ENCODE measurements at places on chromosomes 11 and 22.

- DNase-seq: no peak
Observed at GRCh38 chr11:44979543-44980399, 29.1 kb upstream of the TP53I11 start.

DNA sequence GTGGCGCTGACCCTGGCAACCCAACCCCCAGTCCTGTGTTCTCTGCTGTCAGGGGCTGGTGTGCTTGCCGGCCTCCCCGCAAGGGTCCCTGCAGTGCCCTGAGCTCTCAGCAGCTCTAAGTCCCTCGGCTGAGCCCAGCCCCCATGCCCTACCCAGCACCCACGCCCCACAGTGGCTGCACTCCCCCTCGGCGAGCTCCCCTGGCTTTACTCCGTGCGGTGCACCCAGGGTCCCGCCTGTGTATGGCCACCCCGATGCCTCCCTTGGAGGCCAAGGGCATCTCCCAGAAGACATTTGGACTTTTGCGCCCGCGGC is 72.5 kb upstream of the SHISAL1 start:
- no peak for DNase-seq

DNA sequence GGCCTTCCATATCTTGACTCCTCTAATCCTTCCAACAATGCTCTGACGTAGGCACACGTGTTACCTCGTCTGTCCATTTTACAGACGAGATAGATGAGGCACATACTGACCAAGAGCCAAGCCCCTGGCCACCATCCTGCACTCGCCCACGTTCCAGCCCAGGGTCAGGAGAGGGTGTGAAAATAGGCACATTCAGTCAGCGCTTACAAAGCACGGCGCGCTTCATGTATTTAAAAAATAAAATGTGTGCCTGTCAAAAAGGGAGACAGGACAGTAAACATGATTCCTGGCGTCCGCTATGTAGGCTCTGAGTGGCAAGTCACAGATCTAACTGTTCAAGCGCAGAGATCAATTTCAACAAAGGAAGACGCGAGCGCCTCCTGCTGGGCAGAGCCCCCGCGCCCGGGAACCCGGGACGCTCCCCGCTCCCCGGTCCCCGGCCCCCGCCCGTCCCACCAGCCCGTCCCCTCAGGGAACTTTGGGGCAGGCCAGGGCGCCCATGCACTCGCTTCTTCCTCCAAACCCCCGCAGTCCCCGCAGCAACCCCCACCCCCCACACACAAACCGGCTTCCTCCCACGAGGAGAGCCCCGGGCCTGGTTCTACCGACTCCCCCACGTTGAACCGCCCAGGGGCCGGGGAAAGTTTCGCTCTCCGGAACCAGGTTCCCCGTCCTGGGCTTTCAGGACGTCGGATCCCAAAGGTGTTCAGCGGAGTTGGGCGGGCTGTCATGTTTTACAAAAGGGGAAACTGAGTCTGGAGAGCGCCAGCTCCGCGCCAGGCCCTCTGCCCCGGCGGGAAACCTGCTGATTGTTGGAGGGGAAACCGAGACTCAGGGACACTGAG is 10.4 kb upstream of the C1QTNF6 start:
- peak; percentile 87 for DNase-seq

DNA sequence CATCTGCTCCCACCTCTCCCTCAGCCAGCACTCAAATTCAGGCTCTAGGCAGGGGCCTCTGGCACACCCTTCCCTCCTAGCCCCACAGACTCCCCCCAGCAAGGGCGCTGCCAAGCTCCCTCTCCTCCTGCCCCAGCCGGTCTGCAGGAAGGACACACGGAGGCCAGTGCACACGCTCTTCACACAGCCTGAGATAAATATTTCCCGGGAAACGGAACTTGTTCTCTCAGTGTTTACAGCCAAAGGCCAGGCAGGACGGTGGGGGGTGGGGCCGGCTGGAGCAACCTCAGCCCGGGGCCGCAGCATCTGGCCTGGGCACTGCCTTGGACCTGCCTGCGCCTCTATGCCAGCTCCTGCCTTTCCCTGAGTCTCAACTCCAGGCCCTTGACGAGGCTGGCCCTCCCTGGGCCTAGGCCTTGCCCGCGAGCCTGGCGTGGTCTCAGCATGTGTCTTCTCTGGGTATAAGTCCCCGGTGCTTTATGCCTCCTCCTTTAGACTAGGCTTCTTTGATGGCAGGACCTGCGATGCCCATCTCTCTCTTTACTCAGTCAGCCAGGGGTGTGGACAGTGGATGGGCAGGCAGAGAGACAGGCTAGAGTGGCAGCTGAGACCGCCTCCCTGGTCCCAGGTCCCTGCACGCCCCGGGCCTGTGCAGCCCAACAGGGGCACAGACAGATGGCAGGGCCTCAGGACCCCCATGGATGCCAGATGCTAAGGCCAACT is 48.4 kb downstream of the PDE2A start:
- DNase-seq: no peak

GRCh38 chr11:66883016-66883965 is 26.4 kb downstream of the LRFN4 start:
- peak; percentile 91 for DNase-seq

- DNase-seq: no peak
Observed at GRCh38 chr22:37443977-37444376, 16.7 kb upstream of the ELFN2 start.

DNA sequence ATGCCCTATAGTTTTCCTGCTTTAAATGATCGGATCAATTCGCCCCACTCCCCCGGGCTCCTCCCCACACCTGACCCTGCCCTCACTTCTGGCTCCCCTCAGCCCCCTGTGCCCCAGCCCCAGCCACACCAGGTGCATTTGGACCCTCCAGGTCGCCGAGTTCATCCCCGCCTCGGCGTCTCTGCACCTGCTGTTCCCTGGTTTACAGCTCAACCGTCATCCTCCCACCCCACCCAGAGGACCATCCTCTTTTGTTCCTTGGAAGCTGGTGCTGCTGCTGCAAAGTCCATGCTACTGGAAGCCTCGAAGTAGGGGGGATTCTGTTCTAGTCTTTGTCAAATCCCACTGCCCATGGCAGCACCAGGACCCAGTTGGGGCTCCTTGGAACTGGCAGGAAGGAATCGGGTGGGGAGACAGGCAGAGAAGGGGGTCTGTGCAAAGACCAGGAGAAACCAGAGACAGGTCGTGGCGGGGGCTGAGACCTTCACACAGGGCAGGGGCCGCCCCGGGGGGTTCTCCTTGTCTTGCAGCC is 4.5 kb upstream of the MUC5B start:
- DNase-seq: no peak

- no peak for DNase-seq
Observed at GRCh38 chr22:27206374-27207133, 549.2 kb downstream of the MIAT start.

DNA sequence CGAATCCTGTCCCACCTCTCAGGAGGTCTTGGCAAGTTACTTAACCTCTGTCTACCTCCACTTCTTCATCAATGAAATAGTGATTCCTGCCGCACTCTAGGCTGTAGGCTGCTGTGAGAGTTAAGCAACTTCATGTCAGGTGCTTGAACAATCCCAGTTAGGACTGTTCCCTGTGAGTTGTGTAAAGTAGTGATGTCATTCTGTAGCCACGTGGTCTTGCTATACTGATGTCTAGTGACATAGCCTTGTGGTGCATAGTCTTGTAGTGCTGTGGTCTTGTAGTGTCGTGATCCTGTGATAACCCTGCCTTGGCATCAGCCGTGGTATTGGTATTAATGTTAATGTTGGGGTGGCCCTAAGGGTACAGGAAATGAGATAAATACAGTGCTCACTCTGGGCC is 30.3 kb upstream of the PRR5 start:
- no peak for DNase-seq

GRCh38 chr22:32827049-32827602 is 25.6 kb downstream of the TIMP3 start:
- no peak for DNase-seq

DNA sequence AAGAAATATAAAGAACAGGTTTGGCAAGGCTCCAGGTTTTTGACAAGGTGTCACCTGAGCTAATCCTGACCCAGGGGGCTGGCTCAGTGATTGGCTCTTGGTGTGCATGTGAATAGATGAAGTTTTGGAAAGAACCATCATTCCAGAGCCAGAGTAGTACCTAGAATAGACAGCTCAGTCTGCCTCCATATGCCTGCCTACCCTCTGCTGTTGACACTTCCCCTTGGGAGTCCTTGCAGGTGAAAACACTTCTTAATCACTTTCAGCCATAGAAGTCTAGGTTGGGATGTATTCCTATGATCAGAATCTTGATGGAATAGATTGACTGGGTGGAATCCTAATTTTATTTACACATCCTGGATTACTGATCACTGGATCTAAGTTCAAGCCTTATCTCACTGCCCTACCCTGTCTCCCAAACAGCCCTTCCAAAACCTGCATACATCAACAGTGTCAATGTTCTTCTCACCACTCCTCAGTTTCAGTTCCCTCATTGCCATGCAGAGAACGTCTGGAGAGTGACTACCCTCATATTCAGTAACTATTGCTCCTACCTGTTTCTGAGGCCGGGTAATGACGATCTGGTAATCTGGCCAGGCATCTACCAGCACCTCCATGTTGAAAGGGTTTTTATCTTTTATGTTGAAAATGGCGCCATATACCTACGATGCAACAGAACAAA is 6.7 kb downstream of the GLYATL2 start:
- DNase-seq: no peak

All from WTC11 (cell line).